ENCODE measurements at places on chromosomes 16 and 17.

DNA sequence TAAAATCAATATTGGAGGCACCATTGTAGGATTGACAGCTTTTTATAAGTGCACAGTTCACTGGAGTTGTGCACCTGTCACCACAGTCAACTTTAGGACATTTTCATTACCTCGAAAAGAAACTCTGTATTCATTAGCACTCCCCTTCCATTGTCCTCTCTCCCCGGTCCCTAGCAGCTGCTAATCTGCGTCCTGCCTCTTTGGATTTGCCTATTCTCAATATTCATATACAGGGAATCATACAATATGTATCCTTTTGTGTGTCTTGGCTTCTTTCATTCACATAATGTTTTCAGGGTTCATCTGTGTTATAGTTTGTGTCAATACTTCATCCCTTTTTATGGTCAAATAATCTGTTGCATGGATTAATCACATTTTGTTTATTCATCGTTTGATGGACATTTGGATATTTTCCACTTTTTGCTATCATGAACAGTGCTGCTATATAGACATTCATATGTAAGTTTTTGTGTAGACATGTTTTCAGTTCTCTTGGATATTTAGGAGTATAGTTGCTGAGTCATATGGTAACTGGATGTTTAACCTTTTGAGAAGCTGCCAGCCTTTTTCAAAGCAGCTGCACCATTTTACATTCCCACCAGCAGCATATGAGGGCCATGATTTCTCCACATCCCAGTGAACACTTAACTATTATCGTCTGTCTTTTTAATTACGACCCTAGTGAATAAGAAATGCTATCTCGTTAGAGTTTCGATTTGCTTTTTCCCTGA is 9.8 kb downstream of the DNAJA3 start:
- DNase-seq: peak; percentile 43

DNA sequence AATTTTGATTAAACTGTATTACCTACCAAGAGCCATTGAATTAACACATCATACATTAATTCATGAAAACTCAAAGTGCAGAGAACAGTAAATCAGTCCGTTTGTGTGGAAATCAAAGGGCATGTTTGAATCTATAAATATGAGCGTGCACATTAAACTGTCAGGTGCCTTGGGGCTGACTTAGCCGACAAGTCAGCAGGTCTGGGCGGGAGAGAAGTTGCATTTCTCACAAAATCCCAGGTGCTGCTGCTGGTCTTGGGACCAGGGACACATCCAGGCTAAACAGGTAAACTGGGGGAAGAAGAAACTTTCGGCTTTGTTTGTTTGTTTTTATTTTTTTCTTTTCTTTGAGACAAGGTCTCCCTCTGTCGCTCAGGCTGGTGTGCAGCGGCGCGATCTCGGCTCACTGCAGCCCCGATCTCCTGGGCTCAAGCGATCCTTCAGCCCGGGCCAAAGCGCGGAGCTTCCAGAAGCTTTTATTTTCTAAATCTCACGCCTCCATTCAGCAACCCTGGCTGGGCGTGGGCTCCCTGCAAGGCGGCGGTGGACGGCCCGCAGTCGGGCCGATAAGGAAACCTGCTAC is 213.9 kb downstream of the MRTFB start:
- DNase-seq: no peak

GRCh38 chr17:66689221-66689620 is 145.7 kb upstream of the CACNG5 start:
- no peak for DNase-seq

- DNase-seq: no peak
Observed at GRCh38 chr16:56657555-56658326, at the start of gene MT1F. MT1F (plus strand) TSS chr16:56657959; CDS start chr16:56658059, 100 bp downstream.

DNA sequence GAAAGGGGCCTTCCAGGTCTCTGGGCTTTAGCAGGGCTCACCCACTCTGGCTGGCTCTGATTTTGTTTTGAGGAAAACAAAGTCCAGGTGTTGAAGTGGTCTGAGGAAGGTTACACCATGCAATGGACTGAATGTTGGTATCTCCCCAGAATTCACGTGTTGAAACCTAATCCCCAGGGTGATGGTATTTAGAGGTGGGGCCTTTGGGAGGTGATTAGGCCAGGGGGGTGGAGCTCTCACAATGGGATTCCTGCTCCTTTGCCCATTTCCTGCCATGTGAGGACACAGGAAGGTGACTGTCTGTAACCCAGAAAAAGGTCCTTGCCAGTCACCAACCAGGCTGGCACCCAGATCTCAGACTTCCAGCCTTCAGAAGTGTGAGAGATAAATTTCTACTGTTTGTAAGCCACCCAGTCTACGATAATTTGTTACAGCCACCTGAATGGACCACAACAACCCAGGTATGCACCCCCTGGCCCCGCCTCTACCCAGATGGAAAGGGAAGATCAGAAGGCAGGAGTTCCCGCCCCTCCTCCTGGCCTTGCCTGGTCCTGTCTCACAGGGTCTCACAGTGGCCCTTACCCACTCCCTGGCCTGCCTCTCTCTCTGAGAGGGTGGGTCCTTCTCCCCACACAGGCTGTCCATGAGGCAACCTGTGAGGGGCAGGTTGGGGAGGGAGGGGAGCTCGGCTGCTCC is 32.0 kb downstream of the LRRC75A start:
- no peak for DNase-seq

- DNase-seq: peak; percentile 55
Observed at GRCh38 chr17:77734371-77735080, 224.0 kb upstream of the TNRC6C start.

DNA sequence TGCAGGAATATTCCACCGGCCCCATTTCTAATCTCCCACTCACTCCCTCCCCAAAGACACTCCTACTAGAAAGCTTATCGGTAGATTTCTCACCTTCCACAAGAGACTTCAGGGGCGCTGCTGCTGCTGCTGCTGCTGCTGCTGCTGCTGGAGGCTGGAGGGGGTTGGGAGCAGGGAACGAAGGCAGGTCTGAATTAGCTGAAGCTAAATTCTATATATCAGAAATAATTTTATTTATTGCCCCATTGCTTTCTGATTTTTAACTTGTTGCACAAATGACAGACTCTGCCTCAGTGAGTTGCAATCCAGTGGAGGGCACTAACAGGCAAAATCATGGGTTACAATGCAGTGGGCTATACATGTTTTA is 25.8 kb upstream of the HLF start:
- DNase-seq: no peak

- no peak for DNase-seq
Observed at GRCh38 chr17:74645010-74645409, 21.5 kb upstream of the CD300E start.

GRCh38 chr16:31107465-31107867 is 720 bp upstream of the BCKDK start:
- DNase-seq: no peak

- DNase-seq: no peak
Observed at GRCh38 chr16:57268804-57269800, 15.4 kb downstream of the PLLP start.

GRCh38 chr16:52440248-52440647 is 106.7 kb downstream of the TOX3 start:
- no peak for DNase-seq

- no peak for DNase-seq
Observed at GRCh38 chr16:1665829-1666228, 12.2 kb upstream of the JPT2 start.

DNA sequence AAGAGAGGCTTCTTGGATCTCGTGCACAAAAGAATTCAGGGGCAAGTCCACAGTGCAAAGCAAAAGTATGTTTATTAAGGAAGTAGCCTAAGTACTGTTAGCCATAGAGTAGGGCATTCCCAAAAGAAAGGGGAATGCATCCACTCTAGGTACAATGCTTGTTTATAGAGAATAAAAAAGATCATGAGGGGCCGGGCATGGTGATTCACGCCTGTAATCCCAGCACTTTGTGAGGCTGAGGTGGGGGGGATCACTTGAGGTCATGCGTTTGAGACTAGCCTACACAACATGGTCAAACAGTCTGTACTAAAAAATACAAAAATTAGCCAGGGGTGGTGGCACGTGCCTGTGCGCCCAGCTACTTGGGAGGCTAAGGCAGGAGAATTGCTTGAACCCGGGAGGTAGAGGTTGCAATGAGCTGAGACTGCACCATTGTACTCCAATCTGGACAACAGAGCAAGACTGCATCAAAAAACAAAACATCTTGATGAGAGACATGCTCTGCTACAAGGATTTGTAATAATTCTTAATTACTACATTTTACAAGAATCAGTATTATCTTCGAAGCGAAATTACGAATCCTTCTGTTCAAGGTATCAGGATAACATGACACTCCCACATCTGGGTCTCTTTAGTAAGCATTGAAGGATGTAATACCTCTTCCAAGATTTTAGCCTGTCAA is 191.6 kb downstream of the CPPED1 start:
- DNase-seq: no peak

GRCh38 chr17:4560421-4560820 is at the start of gene GGT6:
GGT6 (minus strand) TSS chr17:4560577; CDS start chr17:4560521, 56 bp downstream.
- DNase-seq: no peak

GRCh38 chr16:26505496-26505895 is 561.2 kb upstream of the C16orf82 start:
- no peak for DNase-seq

GRCh38 chr16:10906914-10907756 is 30.1 kb downstream of the CIITA start:
- no peak for DNase-seq

- no peak for DNase-seq
Observed at GRCh38 chr17:38892083-38892482, 22.2 kb downstream of the LASP1 start.

GRCh38 chr16:19136549-19137196 is 22.9 kb downstream of the ITPRIPL2 start:
- peak; percentile 25 for DNase-seq

DNA sequence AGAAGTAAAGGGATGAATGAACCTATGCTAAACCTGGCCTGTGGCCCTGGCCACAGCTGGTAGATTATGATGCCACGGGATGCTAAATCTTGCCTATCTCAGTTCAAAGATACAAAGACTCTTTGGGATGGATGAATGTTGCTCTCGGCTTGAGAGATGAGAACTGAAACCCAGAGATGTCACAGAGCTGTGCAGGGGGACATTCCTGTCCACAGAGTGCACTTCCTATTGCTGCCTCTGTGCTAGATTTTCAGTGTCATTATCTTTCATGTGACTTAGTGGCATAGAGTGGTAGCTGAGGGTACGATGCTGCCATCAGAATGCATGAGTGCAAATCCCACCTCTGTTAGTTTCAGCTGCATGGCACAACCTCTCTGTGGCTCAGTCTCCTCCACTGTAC is 2.3 kb upstream of the MT1M start:
- no peak for DNase-seq

- no peak for DNase-seq
Observed at GRCh38 chr17:66552371-66552770, 250.0 kb downstream of the PRKCA start.

GRCh38 chr17:78940708-78941107 is 15.5 kb upstream of the TIMP2 start:
- DNase-seq: peak; percentile 75

GRCh38 chr16:88064011-88064888 is 113.0 kb downstream of the BANP start:
- DNase-seq: no peak

GRCh38 chr17:39564211-39564848 is 43.4 kb downstream of the NEUROD2 start:
- DNase-seq: no peak

DNA sequence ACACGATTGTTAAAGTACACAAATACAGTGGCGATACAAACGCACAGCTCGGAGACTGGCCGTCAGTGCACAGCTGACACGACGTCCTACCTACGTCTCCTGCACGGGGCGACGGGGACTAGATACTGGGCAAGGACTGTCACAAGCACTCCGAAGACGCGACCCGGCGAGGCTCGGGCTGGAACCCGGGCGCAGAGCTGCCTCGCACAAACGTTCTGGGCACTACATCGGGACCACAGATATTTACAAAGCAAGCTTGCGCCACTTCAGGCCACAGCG is 13.8 kb downstream of the SLC16A3 start:
- DNase-seq: no peak

DNA sequence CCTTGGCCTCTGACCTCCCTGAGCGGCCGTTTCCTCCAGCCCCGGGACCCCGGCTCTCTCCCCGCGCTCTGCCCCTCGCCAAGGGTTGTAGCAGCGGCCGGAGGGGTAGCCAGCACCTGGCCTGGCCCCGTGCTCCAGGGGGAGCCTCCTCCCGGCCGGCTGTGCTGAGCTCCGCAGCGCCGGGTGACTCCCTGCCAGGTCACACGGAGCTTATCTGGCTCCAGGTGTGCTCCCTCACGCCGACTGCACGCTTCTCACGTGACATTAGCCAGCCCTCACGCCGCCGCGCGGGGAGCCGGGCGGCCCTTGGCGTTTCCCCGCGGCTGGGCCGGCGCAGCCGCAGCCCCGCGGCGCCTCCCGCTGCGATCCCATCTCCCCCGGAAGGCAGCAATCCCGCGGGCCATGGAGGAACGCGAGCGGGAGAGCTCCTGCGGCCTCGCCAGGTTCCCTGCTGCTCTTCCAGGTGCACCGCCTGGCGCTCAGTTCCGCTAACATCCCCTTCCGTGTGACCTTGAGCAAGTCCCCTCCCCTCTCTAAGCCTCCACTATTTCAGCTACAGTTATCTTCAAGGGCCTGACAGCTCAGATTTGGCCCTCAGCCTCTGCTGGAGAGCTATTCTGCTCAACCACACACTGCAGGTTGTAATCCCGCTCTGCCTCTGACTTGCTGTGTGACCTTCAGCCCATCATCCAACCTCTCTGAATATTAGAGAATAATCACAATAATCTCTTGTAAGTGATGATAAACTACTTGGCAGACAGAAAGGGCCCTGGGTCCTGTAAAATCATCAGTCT is 3.4 kb downstream of the MYO18A start:
- DNase-seq: peak; percentile 29

- no peak for DNase-seq
Observed at GRCh38 chr16:337437-337836, 15.1 kb downstream of the AXIN1 start.

DNA sequence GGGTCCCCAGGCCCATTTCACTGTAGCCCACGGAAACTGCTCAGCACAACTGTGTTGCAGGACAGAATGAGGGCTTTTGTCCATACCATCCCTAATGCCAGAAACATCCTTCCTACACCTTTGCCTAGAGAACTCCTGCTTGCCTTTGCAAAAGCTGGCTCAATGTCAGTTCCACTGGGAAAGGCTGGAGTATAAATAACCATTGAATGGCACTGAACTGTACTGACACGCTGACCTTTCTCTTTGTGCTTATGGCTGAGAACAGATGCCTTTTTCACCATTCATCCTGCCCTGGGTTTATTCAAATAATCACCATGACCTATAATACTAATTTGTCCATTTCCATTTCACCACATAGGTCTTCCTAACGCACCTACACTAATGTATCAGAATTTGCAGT is 300.3 kb downstream of the XYLT1 start:
- no peak for DNase-seq

GRCh38 chr16:81514041-81514559 is 69.5 kb downstream of the CMIP start:
- DNase-seq: no peak
